ENCODE measurements at places on chromosomes 7 and 10.
A peak's percentile ranks its signal among the peaks of the same experiment; 100 is the strongest.

- DNase-seq = no peak
Measured at GRCh38 chr7:49333180-49333881, 409.0 kb downstream of the CDC14C start.

- no peak for DNase-seq
Measured at GRCh38 chr7:26477381-26477990, 185.8 kb downstream of the SNX10 start.

DNA sequence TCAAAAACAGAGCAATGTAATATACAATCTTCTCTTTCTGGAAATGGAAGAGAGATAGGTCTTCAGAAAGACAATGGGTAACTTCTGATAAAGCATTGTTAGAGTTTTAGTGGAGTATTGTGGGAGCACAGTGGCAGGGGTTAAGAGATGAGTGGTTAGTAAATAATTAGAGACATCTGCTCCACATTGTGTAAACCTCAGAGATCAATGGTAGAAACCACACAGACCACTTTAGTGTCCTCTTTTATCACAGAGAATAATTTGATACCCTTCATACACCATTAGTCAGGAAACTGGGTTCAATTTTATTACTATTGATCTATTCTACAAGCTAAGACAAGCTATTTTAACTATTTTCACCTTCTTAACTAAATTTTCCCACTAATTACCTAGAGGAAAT is 35.9 kb upstream of the MAGI2 start:
- DNase-seq = no peak

- no peak for DNase-seq
Measured at GRCh38 chr7:141577043-141577839, 26.0 kb downstream of the AGK start.

DNA sequence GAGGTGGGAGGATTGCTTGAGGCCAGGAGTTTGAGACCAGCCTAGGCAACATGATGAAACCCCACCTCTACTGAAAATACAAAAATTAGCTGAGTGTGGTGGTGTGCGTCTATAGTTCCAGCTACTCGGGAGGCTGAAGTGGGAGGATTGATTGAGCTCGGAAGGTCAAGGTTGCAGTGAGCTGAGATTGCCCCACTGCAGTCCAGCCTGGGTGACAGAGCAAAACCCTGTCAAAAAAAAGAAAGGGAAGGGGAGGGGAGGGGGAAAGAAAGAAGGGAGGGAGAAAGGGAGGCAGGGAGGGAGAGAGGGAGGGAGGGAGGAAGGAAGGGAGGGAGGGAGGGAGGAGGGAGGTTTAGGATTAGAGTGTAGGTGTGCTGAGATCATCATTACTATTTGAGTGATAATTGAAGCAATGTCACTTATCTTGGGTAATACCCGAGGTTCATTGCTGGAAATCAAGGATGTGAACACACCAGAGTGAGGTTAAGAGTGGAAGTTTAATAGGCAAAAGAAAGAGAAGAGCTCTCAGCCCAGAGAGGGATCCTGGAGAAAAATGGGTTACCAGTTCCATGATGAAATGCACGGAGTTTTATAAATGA is 27.6 kb downstream of the VCL start:
- no peak for DNase-seq

DNA sequence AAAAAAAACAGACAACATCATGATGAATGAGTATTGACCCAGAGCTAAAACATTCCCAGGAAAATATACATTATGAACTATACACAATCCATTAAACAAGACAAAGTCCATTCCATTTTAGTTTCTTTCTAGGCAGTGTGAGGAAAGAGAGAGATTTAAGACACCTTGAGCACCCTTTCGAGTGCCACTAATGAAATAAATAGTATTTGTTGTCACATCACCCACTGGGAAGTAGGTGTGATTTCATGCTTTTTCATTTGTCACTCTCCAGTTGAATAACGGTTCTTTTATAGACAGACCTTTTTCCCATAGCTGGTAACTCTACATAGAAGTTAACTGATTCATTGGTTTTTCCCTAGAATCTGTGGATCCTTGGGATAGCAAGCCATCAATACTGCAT is 29.9 kb upstream of the SEMA3A start:
- no peak for DNase-seq

- no peak for DNase-seq
Measured at GRCh38 chr7:151078233-151079040, 2.2 kb downstream of the FASTK start.

DNA sequence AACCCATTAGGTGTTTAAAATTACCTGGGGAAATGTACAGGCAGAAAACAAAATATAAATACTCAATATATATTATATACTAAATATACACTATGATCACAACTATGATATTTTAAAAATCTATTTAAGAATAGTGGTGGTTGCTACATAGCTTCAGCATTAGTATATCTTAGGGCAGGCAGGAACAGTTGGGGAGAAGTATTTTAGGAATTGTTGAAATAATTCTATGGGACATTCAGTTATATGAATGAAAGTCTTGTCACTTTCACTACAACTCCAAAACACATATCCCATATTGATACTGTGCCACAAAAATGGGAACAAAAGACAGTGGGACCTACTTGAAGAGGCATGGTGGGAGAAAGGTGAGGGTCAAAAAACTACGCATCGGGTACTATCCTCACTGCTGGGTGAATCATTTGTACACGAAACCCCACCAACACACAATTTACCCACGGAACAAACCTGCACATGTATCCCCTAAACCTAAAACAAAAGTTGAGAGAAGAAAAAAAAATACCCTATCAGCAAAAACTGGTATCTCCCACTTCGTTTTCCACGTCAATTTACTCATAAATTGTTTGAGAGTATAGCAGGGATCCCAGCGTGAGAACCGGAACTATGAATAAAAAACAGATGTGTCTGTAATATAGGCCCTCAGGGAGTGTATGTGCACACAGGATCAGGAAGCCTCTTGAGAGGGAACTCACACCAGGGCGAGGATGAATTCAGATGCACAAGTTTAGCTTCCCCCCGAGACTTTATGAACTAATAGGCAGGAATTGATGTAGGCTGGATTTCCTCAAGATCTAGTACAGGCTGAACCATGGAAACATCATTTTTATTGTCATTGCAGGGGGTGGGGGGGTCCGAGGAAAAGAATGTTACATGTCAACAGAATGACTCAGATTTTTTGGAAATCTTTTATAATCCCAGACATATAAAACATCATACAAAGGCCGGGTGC is 16.2 kb downstream of the SLC16A12 start:
- DNase-seq = no peak

- DNase-seq = no peak
Measured at GRCh38 chr10:54665095-54665494, 135.9 kb downstream of the PCDH15 start.

DNA sequence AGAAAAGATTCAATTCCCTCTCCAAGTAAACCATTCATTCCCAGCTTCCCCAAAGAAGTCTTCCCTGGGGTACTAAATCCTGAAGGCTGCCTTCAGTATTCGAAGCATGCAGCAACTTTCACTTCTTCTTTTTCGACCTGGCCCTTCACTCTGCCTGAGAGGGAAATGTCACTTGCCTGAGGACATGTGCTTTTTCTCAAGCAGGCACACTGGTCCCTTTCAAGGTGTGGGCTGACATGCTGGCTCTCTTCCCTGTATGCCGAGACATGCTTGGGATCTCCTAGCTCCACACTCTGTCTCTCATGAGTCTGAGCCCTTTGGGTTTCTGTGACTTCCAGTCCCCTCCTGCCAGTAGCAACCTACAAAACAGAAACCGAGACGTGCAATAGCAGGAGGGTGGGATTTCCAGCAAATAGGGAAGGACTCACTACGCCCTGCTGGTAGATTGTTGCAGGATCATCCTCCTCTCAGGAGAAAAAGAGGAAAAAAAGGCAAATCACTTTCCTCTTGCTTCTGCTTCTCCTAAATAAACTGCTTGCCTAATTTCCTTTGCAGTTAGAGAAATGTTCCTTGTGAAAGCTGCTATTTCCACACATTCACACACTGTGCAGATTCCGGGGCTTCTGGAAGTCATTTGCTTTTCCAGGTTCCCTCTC is 33.5 kb downstream of the FIGNL1 start:
- no peak for DNase-seq

DNA sequence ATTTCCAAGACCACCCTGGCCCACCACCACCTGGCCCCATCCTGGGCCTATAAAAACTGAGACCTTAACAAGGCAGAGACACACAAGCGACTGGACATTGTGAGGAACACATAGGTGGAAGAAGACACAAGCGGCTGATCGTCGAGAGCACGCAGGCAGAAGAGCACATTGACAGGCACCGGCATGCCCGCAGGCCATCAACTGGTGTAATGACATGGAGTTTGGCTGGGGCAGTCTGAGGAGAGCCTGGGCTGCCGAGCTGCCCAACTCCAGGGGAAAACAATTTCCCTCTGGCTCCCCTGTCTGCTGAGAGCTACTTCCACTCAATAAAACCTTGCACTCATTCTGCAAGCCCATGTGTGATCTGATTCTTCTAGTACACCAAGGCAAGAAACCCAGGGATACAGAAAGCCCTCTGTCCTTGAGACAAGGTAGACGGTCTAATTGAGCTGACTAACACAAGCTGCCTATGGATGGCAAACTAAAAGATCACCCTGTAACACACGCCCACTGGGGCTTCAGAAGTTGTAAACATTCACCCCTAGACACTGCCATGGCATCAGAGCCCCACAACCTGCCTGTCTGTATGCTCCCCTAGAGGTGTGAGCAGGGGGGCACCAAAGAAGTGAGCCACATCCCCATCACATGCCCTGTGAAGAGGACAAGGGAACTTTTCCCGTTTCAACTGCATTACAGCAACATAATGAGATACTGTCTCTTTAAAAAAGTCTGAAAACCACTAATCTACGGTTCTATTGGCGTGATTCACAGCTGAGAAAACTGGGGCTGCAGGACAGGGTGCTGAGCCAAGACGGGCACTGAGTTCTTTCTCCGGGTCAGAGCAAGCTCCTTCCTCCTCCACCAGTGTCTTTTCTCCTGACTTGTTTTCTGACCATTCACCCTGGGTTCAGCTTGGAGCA is 18.5 kb upstream of the TNS3 start:
- DNase-seq = no peak

GRCh38 chr7:76073335-76073990 is 25.6 kb downstream of the MDH2 start:
- DNase-seq = no peak

- peak; percentile 17 for DNase-seq
Measured at GRCh38 chr7:30682212-30683083, at the start of gene CRHR2. CRHR2 (minus strand) TSS chr7:30682456; CDS start chr7:30682280, 176 bp downstream.

GRCh38 chr10:58157076-58157766 is 110.5 kb downstream of the IPMK start:
- DNase-seq = no peak

DNA sequence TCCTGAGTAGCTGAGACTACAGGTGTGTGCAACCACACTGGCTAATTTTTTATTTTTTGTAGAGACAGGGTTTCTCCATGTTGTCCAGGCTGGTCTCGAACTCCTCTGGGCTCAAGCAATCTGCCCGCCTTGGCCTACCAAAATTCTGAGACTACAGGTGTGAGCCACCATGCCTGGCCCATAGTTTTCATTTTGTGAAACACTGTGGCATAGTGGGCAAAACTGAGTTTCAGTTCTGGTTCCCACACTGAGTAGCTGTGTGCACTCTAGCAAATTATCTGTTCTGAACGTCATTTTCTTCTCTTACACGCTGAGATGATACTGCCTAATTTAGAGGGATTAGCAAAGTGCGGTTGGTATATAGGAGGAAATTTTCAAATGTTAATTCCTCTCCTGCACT is 13.5 kb downstream of the ATP5MK start:
- no peak for DNase-seq

DNA sequence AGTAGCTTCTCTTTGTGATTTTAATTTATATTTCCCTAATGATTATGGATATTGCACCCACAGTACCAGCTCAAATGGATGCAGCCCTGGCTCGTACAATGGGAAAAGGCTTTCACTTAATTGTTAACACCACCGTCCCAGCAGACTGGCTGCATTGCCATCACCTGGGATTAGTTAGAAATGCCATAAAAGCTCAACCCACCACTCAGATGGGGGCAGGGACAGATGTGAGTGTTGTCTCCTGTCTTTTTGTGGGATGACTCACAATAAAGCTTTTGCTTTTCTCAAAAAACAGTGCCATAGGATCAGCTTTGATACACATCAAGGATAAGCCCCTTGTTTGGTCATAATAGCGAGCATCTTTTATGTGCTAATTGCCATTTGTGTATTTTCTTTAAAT is 729.1 kb downstream of the TNS3 start:
- no peak for DNase-seq

All from activated gamma-delta T cell treated with Interleukin-2 at 50 U/mL for 16 hours (primary cell).